ENCODE measurements at places on chromosomes 7 and 10. TPM values are rescaled to one million over a fixed set of nuclear protein-coding genes. Genes with fewer than 3 reads are reported as not detected.

Gene HDAC9
- total RNA-seq = 32.2 TPM

Gene EPHA1
- total RNA-seq = 23.2 TPM

Gene ADRB1
- total RNA-seq = 0.18 TPM

Gene RNF133
- total RNA-seq = not detected

Gene PPP1R17
- not detected for total RNA-seq

Gene DDIT4
- 62.5 TPM for total RNA-seq

Gene ANKRD30A
- total RNA-seq = not detected

Gene TFR2
- 0.38 TPM for total RNA-seq

Gene STEAP1
- 0.27 TPM for total RNA-seq

Gene OR2A42
- total RNA-seq = 0.50 TPM

Gene EZH2
- total RNA-seq = 28.6 TPM

Gene A1CF
- 0.07 TPM for total RNA-seq

Gene MSS51
- 4.9 TPM for total RNA-seq

Gene ZPBP
- total RNA-seq = not detected

Gene MBL2
- total RNA-seq = not detected

Gene CLDN4
- 175 TPM for total RNA-seq

Gene TSPAN12
- total RNA-seq = 7.4 TPM

Gene MLXIPL
- 1.5 TPM for total RNA-seq

Gene CYP3A4
- not detected for total RNA-seq

Gene VIPR2
- total RNA-seq = 0.04 TPM

Gene LARP4B
- 90.2 TPM for total RNA-seq

Gene SPDYE2
- total RNA-seq = not detected

Gene SPDYE3
- not detected for total RNA-seq

Gene VAX1
- not detected for total RNA-seq

Gene CWF19L1
- 24.1 TPM for total RNA-seq

Gene LIPF
- not detected for total RNA-seq

Gene FOXI2
- total RNA-seq = not detected

Gene CREB5
- 13.6 TPM for total RNA-seq

Gene TAS2R5
- 5.9 TPM for total RNA-seq
